ENCODE measurements at places on chromosomes 2 and 18.

- DNase-seq, result no peak
Observed at GRCh38 chr18:58196164-58196563, 152.1 kb downstream of the NEDD4L start.

DNA sequence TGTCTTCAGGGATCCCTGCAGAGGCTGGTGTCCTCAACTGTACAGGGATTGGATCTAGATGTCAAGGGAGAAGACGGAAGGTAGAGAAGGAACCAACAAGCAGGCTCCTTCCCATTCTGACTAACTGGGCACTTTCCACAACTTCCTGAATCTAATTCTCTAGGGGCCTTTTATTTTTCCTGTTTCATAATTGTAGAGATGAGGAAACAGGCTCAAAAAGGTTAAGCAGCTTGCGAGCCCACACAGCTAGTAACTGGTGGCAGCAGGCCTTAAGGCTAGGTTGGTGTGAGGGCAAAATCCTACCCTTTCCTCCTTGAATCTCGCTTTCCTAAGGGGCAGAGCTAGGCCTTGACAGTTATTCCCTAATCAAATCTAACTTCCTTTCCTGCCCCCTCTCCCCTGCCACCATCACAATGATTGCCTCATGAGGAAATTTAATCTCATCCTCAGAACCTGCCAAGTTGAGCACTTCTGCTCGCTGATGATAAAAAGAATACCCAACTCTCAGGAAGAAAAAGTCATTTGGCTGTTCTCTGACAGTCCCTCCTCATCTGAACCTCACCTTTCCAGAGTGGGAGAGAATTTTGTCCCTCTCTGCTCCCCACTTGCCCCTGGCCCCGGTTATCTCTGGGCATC is 35.7 kb upstream of the POLE4 start:
- no peak for DNase-seq

DNA sequence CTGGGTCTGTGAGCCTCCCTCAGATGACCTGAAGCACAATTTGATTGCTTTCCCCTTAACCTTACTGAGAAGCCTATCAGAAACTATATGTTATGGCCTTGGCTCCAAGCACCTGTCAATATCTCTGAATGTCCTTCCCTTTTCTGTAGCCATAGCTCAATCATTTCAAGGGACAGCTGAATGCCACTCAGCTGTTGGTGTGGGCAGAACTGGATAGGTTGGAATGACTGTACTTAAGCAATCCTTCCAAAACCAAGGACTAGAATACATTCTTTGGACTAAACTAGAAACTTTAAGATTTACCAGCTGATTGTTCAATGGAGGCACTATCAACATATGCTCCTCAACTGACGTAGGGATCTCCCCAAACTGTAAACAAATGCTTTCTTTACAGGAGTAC is 159.4 kb downstream of the THADA start:
- DNase-seq, result no peak

GRCh38 chr18:39485696-39486095 is 1920.1 kb upstream of the CELF4 start:
- no peak for DNase-seq

GRCh38 chr18:27778441-27778840 is 398.5 kb downstream of the CDH2 start:
- DNase-seq, result no peak

GRCh38 chr2:190978389-190979053 is 35.5 kb downstream of the STAT1 start:
- no peak for DNase-seq

GRCh38 chr2:82811946-82812345 is 1647.1 kb downstream of the SUCLG1 start:
- DNase-seq, result no peak

- no peak for DNase-seq
Observed at GRCh38 chr2:121565389-121566250, 34.9 kb downstream of the RNU4ATAC start.

GRCh38 chr2:196516564-196516963 is 123.0 kb upstream of the CCDC150 start:
- DNase-seq, result no peak

- DNase-seq, result no peak
Observed at GRCh38 chr2:236536727-236537398, 32.8 kb upstream of the ACKR3 start.

GRCh38 chr18:27860701-27861107 is 316.2 kb downstream of the CDH2 start:
- DNase-seq, result no peak

DNA sequence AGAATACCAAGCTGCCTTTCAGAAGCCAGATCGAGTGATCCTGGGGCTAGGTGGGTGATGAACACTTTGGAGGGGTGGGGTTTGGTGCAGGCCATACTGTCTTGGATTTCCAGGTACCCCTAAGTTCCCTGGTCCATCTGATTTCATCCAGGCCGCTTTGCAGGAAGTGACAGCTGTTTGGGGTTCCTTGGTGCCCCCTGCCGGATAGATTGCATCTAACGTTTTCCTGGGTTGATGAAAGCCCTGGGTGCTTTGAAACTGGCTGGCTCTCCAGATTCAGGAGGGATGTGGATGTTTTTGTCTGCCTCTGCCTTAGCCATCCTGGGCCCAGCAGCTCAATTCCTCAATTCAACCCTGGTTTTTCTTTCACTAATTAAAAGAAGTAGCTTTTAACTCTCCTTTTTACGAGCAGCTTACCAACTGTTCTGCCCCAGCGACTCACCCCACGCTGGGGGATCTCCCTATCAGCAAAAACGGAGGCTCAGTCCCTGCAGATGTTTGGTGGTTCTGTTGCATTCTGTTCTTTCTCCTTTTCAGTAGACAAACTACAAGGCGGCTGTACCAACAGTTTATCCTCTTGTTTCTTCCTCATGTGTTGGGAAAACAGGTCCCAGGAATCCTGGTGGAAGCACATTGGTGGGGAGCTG is 37.1 kb downstream of the ARHGEF4 start:
- DNase-seq, result peak; percentile 74

- DNase-seq, result no peak
Observed at GRCh38 chr2:238886453-238887094, 38.7 kb downstream of the TWIST2 start.

- DNase-seq, result no peak
Observed at GRCh38 chr2:184769686-184770085, 171.4 kb downstream of the ZNF804A start.

DNA sequence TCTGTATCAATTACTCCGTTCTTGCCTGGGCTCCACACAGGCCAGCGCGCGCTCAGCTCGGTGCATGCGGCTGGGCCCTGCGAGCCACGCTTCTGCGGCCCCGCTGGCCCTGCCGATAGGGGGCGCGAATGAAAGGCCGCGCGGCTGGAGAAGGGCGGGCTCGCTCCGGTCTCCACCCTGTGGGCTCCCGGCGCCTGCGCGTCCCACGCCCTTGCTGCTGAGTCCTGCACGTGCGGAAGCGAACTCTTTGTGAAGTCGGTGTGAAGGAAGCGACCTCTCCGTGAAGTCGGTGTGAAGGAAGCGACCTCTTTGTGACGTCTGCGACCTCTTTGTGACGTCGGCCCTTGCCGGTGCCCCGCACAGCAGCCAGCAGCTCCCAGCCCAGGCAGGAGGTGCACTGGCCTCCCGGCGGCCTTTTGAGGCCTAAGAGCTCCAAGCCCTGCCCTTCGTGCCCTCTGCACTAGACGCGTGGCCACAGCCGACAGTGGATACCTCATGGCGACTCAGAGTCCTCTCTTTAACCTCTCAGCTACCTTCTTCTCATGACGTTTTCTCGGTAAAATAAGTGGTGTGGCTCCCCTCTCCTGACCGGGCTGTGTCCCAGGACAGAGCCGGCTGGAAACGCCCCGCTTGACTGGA is 391.9 kb upstream of the RAB6C start:
- no peak for DNase-seq

GRCh38 chr18:21513292-21513691 is 87.2 kb downstream of the ESCO1 start:
- no peak for DNase-seq

DNA sequence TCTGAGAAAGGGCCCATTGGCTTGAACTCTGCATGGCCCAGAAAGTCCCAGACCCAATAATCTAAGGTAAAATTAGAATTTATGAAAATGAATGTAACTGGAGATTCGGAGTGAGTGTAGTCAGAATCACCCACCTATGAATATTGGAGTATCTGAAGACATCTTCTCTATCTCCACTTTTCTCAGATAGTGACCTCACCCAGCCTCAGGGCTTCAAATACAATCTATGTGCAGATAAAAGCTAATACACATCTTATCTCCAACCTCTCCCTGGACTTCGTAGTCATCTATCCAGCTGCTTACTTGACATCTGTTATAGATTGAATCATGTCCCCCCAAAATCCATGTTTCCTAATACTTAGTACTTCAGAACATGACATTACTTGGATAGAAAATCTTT is 263.2 kb downstream of the RAD51AP2 start:
- no peak for DNase-seq

DNA sequence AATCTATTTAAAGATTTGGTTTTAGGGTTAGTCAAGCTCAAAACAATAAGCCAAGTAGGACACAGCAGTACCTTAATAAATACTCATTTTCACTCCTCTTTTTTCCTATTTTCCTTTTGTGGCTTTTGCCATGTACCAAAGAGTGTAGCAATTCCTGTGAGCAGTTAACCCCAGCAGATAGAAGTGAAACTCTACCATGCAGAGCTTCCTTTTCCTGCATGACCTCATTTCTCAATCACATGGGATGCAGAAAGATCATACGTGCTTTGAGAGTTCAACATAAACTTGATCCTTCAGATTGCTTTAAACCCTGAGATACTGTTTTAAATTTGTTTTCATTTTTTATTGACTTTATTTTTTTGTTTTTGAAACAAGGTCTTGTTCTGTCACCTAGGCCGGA is 99.1 kb upstream of the ARHGAP15 start:
- DNase-seq, result no peak

DNA sequence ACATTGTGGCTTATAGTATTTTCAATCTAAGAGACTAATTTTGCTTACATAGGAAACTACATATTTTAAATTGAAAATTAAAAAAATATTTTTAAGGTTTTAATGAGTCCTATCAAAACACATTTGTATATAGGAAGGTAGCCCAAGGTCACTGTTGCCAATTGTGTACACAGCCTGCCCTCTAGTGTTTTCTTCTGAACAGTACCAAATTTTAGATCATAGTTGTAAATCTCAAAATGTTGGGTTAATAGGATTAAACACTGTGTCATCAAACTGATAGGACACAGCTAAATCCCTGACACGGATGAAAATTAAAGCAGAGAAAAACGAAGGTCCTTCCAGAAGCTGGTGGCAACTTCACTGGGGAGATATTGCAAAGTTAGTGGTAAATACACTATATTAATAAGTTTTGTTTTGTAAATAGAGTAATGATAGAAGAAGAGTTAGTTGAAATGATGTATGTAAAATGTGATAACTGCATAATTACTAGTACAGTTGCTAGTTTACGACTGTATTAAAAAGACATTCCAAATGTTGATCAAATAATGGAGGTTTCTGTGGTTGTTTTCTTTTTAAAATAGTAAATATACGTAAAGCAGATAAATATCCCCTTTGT is 19.7 kb downstream of the CLUL1 start:
- DNase-seq, result no peak

DNA sequence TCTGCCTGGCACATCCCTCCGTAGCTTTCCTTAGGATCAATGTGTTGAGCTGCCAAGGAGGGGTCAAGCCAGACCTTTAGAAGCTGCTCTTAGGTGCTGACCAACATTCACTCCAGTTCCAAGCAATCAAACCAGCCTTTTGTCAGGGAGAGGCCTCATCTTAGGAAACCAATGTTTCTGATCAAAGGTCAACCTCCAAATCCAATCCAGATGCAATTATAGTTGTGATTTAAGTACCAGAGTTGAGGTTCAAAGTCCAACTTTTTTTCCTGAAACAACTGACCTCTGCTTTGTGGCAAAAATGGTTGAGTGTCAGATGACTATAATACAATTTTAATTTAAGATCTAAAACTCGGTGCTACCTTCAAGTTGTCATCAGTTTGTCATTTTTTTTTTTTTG is 303.4 kb downstream of the ALK start:
- no peak for DNase-seq

- DNase-seq, result no peak
Observed at GRCh38 chr2:69188182-69188900, 175.4 kb downstream of the ANTXR1 start.

DNA sequence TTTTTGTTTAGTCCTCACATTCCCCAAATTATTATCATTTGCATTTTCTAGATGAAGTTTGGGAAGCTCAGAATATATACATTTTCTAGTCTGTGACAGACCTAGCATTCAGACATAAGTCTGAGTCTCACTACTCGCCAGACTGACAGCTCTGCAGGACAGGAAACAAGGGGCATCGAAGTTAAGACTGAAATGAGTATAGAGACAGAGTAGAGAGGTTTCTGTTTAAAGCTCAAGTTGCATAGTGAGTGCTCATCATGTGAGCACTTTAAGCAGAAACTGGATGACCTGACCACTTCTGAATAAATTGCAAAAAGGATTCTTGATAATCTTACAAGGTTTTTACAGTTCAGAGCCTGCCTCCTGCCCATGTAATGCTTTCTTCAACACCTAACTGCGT is 1.1 kb downstream of the HADHB start:
- DNase-seq, result no peak

GRCh38 chr18:26133652-26134051 is at the start of gene PSMA8:
PSMA8 (plus strand) TSS chr18:26133869; CDS start chr18:26133966, 97 bp downstream.
- no peak for DNase-seq

DNA sequence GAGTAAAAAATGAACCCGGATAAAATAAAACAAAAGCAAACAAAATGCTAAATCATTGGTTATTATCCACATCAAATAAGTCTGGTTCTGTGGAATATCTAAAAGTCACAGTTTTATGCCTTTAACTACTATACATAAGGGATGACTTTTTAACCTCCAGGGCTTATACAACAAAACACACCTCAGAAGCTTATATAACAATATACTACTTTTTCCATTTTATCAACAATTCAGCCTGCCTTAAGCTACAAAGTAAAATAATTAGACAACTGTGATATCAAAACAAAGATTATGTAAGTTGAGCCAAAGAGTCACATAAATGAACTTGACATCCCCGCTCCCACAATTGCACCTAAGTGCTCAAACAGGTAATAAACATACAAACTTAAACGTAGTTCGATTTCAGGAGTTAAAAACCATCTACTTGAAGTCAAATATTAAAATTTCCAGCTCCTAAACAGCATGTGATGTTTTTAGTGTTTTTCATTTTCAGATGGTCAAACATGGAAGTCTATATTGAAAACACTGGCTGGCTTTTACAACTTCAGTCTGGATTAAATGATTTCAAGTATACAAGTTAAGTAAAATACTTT is 54.7 kb downstream of the ATIC start:
- DNase-seq, result no peak

- no peak for DNase-seq
Observed at GRCh38 chr2:191018048-191018447, 4.1 kb upstream of the STAT1 start.

Data from caudate nucleus (tissue), 63 donors.